ENCODE measurements at places on chromosomes 11 and 22. TPM values are rescaled to one million over a fixed set of nuclear protein-coding genes. Genes with fewer than 3 reads are reported as not detected.

Gene SERPING1
- total RNA-seq: 0.50 TPM

Gene RHBDD3
- total RNA-seq: 30.2 TPM

Gene C11orf42
- total RNA-seq: not detected

Gene MIAT
- 0.35 TPM for total RNA-seq

Measured in A549 treated with CpdA at 1 μM for 4 hours (cell line).